Hippocampal formation (tissue), 2 donors: ENCODE measurements at places on chromosomes 16 and 17.

- no peak for DNase-seq
Measured at GRCh38 chr17:52762794-52763167, 604.3 kb upstream of the CA10 start.

DNA sequence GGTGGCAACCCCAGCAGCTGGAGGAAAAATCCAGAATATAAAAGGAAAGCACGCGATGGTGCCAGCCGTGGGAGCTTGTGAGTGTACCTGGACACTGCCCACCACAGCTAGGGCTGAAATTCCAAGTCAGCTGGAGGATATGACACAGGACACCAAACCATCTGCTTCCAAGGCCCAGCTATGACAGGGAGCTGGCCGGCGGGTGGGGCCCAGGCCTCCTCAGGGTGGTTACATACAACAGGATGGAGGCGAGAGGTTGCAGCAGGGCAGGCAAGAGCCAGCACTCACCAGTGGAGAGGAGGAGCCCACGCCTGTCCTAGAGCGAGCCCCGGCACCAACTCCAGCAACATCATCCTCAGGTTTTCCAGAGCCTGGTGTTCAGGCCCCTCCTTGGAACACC lies 163.2 kb upstream of the RPL38 start:
- no peak for DNase-seq

DNA sequence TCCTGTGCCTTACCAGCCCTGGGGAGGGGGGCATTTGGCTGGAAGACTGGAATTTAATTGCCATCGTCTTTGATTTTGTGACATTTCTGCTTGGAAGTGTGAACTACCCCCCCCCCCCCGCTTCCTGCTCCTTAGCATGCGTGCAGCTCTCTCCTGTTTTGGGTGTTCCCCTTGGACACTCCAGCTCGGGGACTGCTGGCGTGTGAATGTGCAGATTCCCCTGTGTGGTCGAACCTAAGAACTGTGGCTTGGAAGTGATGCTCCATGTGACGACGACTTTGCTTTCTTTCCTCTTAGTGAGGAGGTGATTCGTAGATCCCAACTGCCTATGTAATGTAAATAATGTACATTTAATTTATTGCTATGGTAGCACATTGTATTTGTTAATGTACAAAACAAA lies 26.1 kb downstream of the OR1D5 start:
- no peak for DNase-seq

GRCh38 chr17:76138234-76138895 lies 2.7 kb downstream of the FOXJ1 start:
- DNase-seq, result peak; percentile 58

DNA sequence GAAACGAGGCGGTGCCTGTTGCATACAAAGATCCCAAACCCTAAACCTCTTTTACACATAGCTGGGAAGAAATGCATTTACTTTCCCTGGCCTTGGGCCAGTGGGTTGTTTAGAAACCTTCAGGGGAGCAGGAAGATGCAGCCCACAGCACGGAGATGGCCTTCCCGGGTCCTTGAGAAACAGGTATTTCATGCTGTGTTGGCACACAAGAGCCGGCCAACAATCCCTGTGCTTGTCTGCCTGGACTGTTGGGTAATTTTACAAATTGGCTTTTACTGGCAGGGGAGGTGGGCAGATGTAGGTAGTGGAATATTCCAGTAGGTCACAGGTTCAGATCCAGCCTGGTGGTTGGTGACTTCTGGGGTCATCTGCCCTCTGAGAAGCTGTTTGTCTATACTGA lies 148.0 kb downstream of the FOXL1 start:
- no peak for DNase-seq

GRCh38 chr17:70642059-70642458 lies 472.7 kb downstream of the KCNJ2 start:
- DNase-seq, result no peak

DNA sequence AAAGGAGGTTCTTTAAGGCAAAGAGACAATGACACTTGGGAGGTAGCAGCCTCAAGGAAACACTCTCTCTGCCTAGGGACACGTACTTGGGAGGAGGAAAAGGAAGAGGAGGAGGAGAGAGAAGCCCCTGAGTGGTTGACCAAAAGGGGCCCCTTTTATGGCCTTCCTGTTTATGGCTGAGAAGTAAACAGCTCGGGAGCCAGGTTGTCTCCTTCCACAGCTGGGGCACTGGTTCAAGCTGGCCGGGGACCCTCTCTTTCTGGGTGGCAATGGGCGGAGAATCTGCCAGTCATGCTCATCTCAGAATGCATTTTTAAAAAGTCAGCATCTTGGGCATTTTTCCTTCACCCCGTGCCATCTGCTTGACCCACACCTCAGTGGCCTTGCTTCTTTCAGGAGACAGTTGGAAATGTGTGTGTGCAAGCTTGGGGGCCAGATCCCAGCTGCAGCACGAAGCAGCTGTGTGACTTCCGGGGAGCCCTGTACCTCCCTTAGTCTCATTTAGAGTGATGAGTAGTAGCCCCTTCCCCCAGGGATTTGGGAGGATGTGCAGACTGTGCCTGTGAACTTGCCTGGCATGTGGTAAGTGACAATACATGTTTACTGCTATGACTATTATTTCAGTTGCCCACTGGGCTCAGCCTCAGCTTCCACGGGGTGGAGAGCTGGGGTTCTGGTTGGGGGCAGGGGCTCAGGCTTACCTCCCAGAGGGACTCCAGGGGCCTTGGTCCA lies 33.8 kb upstream of the SALL1 start:
- DNase-seq, result no peak

DNA sequence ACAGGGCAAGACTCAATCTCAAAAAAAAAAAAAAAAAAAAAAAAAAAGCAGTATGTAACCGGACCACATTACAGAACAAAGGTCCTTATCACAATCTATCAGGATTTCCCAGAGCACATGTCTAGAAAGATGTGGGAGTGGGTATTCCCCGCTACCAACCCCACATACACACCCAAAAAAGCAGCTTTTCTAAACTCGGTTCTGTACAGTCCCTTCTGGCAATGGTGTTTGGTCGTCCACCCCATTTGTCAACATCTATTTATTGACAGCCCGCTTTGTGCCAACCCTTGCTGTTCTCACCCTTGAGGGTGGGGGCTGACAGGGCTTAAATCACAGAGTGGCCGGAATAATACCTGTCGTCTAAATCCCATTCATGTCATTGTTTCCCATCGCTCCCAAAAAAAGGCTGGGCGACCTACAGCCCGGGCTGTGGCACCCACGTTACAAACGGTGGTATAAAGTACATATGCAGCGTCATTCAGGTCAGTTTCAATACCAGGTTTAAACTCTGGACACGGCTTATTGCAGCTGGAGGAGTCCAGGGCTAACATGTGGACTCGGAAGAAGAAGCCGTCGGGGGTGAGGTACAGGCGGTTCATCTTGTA lies 3.6 kb downstream of the C17orf58 start:
- DNase-seq, result no peak

DNA sequence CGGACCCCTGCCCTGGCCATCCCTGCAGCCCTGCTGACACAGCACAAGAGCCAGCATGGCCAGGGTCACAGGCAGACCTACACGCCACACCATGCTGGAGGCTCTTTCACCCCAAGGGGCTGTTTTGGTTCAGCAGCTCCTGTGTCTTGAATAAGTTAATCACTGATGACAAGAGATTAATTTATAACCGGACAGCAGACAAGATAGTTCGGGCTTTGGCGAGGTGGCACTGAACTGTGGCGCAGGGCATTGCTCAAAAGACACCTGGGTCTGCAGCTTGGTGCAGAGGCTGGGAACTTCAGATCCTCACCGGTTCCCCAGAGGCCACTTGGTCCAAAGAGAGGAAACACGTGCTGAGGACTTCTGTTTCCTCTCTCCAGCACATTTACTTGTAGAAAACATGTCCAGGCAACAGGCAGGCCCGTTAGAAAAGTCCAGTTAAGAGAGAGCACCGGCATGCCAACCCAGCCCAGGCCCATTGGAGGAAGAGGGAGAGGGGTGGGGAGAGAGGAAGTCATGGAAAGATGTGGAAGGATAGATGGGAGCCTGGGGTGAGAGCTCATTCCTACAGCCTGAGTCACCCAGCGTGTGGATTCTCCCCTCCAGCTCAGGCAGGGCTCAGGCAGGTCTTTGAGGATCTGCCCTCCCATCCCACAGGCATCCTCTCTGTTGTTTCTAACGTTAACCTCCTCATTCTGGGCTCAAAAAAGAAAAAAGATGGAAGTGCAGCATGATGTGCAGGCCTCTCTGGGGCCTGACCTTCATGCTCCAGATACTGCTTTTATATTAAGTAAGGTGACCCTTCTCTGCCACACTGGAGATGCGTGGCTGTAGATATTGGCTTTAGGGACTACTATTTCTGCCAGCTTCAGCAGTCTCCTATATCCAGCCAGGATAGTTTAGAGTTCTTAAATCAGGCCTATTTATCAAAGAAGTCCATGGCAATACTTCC lies 80.0 kb upstream of the HNF1B start:
- DNase-seq, result no peak

DNA sequence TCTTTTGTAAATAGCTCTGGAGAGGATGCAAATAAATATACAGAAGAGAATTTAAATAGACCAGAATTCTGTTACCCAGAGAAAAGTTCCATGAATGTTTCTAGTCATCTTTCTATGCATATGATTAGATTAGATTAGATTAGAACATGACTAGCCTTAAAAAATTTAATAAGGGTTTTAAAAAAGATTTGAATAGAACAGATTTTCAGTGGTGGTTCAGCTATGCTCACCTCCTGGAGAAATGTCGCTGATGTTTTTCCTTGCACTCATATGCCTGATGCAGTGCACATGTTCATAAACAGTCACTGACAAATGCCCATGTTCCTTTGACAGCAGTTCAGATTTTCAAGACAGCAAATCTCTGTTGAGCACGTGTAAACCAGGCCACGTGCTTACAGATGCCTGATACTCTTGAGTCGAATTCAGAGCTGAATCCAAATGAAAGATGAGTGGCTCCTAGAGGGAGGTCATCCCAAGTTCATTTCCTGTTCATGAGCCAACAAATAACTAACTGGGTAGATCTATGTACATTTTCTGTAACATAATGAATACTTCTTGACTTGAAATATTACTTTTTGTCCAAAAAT lies 19.9 kb upstream of the RAB11FIP4 start:
- no peak for DNase-seq
